ENCODE measurements at places on chromosomes 2 and 18.
A peak's percentile ranks its signal among the peaks of the same experiment; 100 is the strongest.

DNA sequence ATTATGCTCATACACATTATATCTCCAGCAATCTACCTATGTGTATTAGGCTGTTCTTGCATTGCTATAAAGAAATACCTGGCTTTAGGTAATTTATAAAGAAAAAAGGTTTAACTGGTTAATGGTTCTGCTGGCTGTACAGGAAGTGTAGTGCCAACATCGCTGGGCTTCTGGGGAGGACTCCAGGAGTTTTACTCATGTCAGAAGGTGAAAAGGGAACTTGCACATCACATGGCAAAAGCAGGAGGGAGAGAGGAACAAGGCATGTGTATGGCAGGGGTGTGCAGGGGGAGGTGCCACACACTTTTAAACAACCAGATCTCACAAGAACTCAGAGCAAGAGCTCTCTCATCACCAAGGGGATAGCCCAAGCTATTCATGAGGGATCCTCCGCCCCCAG lies 715.4 kb upstream of the ZEB2 start:
- no peak for DNase-seq

DNA sequence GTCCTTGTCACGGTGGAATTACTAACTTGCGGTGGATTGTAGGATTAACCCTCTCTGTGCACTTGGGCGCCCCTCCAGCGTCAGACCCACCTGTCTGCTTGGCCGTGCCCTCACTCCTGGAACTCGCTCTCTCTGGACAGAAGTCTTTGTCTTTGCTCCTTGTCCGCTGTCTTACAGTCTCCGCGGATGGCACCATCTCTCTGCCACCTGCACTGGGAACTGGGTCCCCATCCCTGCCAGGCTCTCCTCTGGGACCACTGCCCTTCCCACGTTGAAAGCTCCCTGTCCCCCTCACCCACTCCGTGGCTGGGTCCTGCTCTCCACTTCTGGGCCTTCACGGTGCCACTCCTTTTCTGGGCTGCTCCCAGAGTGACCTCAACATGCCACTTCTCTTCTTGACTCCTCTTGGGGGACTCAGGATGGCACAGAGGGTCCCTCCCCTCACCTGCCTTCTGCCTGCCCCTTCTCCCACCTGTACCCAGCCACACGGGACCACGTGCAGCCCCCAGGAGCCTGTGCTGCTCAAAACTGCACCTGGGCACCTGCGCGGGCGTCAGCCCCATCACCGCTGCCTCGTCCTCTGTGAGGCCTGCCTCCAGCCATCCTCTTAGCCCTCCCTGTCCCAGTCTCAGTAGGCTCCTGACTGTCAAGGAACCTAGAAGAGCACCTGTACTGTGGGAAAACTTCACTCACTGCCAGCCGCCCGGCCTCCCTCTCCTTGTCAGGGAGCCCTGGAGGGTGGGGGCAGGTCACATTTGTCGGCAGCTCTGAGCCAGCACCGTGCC lies 11.1 kb downstream of the CNDP2 start:
- DNase-seq: no peak

- DNase-seq: no peak
Observed at GRCh38 chr18:13306583-13306982, 88.0 kb downstream of the LDLRAD4 start.

DNA sequence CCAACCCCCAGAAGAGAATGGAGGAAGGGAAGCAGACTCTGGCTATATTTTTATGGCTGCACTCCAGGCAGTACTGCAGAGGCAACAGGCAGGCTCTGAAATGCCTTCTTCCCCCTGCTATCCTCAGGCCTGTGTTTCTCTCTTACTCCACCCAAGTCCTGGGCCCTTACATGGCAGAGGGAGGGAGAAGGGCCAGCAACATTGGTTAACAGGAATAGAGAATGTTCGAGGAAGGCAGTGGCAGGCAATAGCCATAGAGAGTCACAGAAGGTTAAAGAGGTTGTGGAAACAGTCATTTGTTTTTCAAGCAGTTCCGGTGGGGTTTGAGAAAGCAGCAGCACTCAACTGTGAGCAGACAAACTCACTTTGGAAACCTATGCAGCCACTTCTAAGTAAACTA lies 15.1 kb upstream of the DARS1 start:
- DNase-seq: no peak

GRCh38 chr2:100980046-100980445 lies 22.0 kb upstream of the RPL31 start:
- DNase-seq: no peak

- no peak for DNase-seq
Observed at GRCh38 chr2:112688086-112688880, 32.5 kb upstream of the NT5DC4 start.

DNA sequence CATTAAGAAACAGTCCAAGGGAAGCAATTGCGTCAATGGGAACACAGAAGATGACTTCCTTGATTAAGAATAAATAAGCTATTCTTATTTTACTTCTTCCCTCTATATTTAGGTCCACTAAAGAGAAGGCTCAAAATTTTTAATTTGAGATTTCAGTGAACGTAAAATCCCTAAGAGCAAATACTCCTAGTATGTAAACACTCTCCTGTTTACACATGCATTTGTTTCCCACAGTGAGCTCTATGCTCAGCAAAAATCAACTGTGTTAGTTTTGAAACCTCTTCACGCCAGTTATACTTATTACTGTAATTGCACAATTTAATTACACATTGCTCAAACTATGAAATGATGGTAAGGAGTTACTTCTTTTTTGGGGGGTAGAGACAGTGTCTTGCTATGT lies 8.8 kb downstream of the SLC39A6 start:
- no peak for DNase-seq

DNA sequence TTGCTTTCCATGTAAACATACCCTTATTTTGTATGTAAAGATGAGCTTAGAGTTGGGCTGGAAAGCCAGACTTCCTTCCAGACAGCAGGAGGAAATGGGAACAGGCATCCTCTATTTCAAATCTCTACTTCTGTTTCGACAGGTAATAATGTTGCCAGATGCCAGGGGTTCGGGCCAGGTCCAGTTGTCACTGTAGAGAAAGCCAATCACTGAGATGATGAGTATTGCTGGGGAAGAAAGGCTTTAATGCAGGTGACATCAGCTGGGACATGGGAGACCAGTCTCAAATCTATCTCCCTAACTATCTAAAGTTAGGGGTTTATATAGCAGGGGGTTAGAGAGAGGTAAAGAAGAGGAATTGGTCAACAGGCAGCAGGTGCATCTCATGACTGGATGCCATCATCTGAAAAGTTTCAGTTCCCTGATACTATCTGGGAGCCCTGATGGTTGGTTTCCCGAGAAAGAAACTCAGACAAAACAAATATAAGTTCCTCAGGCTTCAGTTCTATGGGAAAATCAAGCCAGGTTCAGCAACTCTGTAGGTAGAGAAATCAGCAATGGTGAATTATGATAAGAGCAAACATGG lies 9.3 kb upstream of the MTCL1 start:
- no peak for DNase-seq

GRCh38 chr18:48161191-48161910 lies 230.9 kb upstream of the SMAD2 start:
- DNase-seq: peak; percentile 58

- DNase-seq: no peak
Observed at GRCh38 chr2:207252979-207253645, 87.4 kb upstream of the KLF7 start.

GRCh38 chr18:26717123-26717719 lies 148.3 kb downstream of the AQP4 start:
- DNase-seq: no peak

GRCh38 chr2:39718483-39718882 lies 52.8 kb downstream of the TMEM178A start:
- no peak for DNase-seq

DNA sequence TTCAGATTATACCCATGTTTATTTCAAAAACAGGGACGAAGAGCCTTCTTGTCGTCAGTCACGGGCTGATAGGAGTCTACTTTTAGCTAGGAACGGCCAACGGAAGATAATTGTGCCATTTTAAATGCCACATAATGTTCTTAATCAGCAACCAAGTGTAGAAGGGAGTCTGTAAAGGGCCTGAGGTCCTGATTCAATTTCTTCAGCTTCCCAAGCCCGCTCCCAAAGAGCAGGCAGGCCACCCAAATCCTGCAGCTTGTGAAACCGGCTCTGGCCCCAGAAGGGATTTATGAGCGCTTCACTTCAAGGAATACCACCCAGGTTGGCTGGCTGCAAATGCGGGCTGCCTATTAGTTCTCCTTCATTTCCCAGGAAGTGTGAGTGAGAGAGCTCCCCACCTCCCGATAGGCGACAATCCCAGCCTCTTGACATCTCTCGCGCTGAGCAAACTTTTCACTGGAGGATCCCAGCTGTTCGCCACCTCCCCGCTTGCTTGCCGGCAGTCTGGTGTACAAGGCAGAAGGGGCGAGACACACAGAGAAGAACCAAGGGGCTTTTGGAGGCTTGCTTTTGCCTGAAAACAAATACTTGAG lies 272.9 kb downstream of the CDH20 start:
- no peak for DNase-seq

DNA sequence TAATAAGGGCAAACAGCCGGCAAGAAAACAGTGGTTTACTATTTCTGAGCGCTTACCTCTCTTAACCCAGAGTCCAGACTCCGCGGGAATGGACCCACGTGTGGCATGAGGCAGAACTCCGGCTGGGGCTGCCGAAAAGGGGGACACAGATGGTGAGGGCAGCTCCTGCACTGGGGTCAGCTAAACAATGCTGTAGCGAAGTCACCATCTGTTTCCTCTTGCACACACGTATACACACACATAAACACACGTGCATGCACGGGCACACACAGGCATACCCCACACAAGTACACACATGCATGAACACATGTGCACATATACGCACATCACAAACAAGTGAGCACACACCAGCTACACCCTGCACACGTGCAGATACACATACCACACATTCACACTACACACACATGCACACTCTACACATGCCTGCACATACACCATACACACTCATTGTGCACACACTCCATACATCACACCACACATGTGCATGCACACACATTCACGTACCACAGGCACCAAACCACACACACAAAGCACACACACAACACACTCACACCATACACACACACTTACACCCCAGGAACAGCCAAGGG lies 105.9 kb upstream of the ID2 start:
- DNase-seq: no peak

DNA sequence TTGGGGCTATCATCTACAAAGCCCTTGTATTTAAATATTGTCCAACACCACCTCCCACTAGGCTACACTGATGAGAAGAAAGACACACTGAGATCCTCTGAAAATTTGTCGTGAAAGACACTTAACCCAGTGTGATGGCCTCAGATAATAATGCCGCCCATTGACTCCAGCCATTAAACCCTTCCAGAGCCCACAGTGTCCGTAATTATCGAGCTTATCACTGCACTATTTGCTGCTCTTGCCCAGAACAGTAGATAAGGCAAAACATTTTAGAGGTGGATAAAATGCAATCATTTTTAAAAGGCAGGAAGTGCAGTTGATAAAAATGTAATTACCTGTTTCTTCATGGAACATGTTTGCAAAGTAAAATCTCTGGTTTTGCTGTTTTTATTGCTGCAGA lies 121.3 kb upstream of the DDX18 start:
- no peak for DNase-seq
